ENCODE measurements at places on chromosomes 2 and 18. TPM values are rescaled to one million over a fixed set of nuclear protein-coding genes. Genes with fewer than 3 reads are reported as not detected.

- H3K4me1 ChIP-seq: peaks cover 3% of the 10 kb centered on the region
- no peak overlapping the region for H3K4me3 ChIP-seq
- DNase-seq: no peak
- H3K27me3 ChIP-seq: no peaks in the 10 kb centered on the region
Observed at GRCh38 chr2:191637182-191638078, 40.5 kb upstream of the NABP1 start.

DNA sequence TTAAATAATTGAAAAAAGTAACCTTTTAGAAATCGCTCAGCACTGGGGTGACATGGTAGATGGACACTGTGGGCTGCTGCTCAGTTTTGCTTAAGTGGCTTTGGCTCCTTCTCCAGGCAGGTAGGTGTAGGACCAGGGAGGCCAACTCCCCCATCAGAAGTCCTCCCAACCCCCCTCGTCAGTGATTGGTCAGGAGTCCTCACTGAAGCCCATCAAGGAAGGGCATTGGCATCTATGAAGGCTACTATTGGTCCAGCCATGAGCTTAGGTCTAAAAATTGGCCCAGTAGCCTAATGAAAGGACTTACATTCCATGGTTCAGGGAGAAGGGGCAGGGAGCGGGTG, 34.7 kb downstream of the ST3GAL5 start:
- no peak overlapping the region for H3K4me3 ChIP-seq
- no peaks in the 10 kb centered on the region for H3K27me3 ChIP-seq
- peaks cover 3% of the 10 kb centered on the region for H3K4me1 ChIP-seq
- H3K36me3 ChIP-seq: no peaks in the 10 kb centered on the region

The FN1 gene
- 289 TPM for total RNA-seq

DNA sequence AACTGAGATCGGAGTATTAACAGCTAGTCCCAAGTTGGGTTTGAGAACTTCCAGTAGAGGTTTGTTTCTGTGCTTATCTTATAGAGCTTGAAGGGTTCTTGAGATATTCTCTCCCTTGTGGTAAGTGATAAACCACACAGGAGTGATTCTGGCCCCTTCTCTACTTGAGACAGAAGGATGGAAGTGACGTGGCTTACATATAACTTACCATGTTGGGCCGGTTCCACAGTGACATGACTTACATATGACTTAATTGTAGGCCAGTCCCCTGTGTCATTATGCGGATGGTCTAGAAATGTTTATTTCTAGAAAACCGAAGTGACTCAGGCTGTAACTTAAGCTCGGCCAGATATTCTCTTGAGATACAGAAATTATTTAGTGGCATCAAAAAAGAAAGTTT, 62.7 kb downstream of the TRAPPC12 start:
- H3K27me3 ChIP-seq: no peaks in the 10 kb centered on the region
- no peaks in the 10 kb centered on the region for H3K4me1 ChIP-seq
- peaks cover 26% of the 10 kb centered on the region for H3K36me3 ChIP-seq
- no peak overlapping the region for H3K27ac ChIP-seq
- no peak overlapping the region for H3K4me3 ChIP-seq

The DNAJC5G gene
- not detected for total RNA-seq

GRCh38 chr2:242034138-242034537, 164.6 kb downstream of the RTP5 start:
- H3K27me3 ChIP-seq: no peaks in the 10 kb centered on the region
- DNase-seq: no peak
- no peak overlapping the region for H3K27ac ChIP-seq
- H3K36me3 ChIP-seq: no peaks in the 10 kb centered on the region
- no peaks in the 10 kb centered on the region for H3K4me1 ChIP-seq

DNA sequence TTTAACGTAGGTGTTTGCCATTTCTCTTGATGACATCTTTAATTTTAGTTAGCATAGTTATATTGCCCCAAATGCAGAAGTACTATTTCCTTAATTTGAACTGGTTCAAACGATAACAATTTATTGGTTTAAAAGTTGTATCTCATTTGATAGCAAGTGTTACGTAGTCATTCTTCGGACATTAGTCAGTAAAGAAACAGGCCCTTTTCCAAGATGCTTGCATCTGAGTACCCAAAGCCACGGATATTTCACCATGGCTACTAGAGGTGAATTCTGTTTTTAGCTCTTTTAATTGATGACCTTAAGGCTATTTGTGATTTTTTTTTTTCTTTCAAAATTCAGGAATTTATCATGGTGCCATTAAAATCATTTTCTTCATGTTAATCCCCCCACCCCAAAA, 32.1 kb downstream of the GLS start:
- H3K27ac ChIP-seq: no peak overlapping the region
- peaks cover 15% of the 10 kb centered on the region for H3K36me3 ChIP-seq
- H3K27me3 ChIP-seq: no peaks in the 10 kb centered on the region
- no peak overlapping the region for H3K4me3 ChIP-seq

DNA sequence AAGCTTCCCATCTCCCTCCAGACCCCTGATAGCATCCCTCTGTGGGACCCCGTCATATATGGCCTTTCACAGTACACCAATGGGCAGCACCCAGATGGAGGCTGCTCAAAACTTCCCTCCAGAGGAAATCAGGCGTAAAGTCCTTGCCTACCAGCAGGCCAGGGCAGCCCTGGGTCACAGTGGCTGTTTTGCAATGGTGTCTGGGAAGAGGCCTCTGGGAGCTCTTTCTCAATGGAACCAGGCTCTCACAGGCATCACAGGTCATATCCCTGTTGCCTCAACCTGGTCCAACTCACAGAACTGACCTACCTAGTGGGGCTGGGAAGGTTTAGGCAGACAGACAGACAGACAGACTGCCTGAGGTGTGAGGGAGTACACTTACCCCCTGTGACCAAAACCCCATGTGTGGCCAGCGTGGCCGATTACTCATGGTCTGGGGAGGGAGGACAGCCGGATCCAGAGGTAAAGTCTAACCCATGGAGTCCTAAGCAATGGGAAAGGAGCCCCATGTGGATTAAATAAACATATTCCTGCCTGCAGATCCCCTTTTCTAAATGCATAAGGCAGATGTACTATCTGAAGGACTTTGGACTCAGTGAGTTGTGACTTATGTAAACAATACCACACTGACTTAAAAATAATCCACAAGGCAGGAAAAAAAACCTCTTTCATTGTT, 58.2 kb downstream of the BCL2L11 start:
- no peaks in the 10 kb centered on the region for H3K4me1 ChIP-seq
- H3K4me3 ChIP-seq: no peak overlapping the region
- no peak overlapping the region for H3K27ac ChIP-seq
- peak; percentile 23 for DNase-seq
- H3K27me3 ChIP-seq: no peaks in the 10 kb centered on the region
- H3K36me3 ChIP-seq: no peaks in the 10 kb centered on the region

The C2orf66 gene
- not detected for total RNA-seq

- H3K36me3 ChIP-seq: no peaks in the 10 kb centered on the region
- no peak overlapping the region for H3K4me3 ChIP-seq
- peaks cover 5% of the 10 kb centered on the region for H3K4me1 ChIP-seq
- no peaks in the 10 kb centered on the region for H3K27me3 ChIP-seq
- no peak overlapping the region for H3K27ac ChIP-seq
Observed at GRCh38 chr2:226511311-226511710, 288.3 kb downstream of the IRS1 start.

The GKN1 gene
- not detected for total RNA-seq

- H3K4me3 ChIP-seq: no peak overlapping the region
- no peaks in the 10 kb centered on the region for H3K36me3 ChIP-seq
- H3K4me1 ChIP-seq: no peaks in the 10 kb centered on the region
- no peak overlapping the region for H3K27ac ChIP-seq
Observed at GRCh38 chr18:31581498-31582197, 10.0 kb upstream of the TTR start.

GRCh38 chr2:46848447-46848846, 67.2 kb downstream of the MCFD2 start:
- H3K27ac ChIP-seq: peak overlapping the region; percentile 96
- no peak overlapping the region for H3K4me3 ChIP-seq
- peak; percentile 34 for DNase-seq
- peaks cover 49% of the 10 kb centered on the region for H3K4me1 ChIP-seq
- H3K36me3 ChIP-seq: no peaks in the 10 kb centered on the region

The NPAS2 gene
- total RNA-seq: 44.5 TPM

DNA sequence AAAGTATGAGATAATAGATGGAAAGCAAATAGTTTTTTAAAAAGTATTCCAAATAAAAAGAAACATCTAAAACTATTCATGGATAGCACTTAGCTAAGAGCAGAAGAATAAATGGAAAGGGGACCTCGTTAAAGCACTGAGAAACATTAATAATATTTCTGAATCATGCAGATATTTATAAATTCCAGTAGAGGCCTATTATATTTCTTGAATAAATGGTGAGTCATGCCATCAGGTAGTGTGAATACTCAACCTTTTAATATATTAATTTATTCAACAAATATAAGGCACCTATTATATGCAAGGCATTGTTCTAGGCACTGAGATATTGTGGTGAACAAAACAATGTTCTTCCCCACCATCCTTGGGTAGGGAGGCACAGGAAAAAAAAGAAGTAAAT, 53.8 kb downstream of the ICA1L start:
- DNase-seq: no peak
- H3K27me3 ChIP-seq: no peaks in the 10 kb centered on the region
- no peaks in the 10 kb centered on the region for H3K4me1 ChIP-seq
- H3K27ac ChIP-seq: no peak overlapping the region
- no peak overlapping the region for H3K4me3 ChIP-seq

DNA sequence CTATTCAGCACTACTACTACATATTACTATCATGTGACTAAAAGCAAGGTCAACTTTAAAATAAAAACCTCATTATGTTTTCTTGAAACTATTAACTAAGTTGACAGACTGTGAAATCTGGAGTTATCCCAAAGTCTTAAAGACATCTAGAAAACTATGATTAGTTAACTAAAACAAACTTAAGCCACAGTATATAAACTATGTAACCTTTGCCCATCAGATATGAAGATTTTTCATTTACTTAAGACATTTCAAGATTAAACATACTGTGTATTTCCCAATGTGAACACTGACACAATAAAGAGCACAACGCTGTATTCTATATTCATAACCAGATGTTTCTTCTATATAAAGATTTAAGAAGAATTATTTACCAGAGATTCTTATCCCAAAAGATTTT, 33.5 kb upstream of the CACNB4 start:
- H3K27ac ChIP-seq: no peak overlapping the region
- H3K4me1 ChIP-seq: no peaks in the 10 kb centered on the region
- H3K27me3 ChIP-seq: no peaks in the 10 kb centered on the region
- no peak overlapping the region for H3K4me3 ChIP-seq
- H3K36me3 ChIP-seq: no peaks in the 10 kb centered on the region
- no peak for DNase-seq

DNA sequence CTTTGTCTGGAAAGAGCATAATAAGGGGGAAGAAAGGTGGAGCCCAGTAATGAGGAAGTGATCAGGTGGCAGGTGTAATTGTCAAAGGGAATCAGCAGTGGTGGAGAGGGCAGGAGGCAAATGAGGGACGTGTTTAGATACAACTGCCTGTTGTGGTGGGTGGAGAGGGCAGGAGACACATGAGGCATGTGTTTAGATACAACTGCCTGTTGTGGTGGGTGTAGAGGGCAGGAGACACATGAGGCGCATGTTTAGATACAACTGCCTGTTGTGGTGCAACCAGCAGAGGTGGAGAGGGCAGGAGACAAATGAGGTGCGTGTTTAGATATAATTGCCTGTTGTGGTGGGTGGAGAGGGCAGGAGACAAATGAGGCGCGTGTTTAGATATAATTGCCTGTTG, 173.1 kb downstream of the ANKRD30B start:
- no peak overlapping the region for H3K27ac ChIP-seq
- no peak overlapping the region for H3K4me3 ChIP-seq
- no peak for DNase-seq
- H3K4me1 ChIP-seq: peaks cover 3% of the 10 kb centered on the region
- H3K36me3 ChIP-seq: no peaks in the 10 kb centered on the region

DNA sequence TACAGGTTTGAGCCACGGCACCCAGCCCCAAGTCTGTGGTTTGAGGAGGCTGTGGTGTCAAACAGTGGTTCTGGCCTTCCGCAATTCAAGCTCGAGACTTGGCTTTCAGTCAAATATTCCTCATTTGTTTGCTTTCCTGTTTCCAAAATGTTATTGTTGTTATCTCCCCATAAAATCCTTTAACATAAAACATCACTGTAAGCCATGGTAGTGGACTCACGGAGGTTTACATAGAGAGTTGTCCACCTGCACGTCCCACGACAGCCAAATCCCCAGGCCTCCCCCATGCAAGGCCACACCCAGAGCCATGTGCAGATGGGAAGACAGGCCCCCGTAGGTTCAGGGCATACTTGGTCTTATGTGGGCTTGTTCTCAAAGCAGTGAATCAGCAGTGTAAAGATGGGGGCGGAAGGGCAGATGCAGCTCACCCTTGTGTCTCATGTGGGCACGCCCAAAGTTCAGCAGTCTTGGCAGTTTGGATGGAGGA, 18.9 kb upstream of the ST3GAL5 start:
- no peak overlapping the region for H3K27ac ChIP-seq
- DNase-seq: no peak
- H3K4me3 ChIP-seq: no peak overlapping the region
- H3K4me1 ChIP-seq: no peaks in the 10 kb centered on the region
- no peaks in the 10 kb centered on the region for H3K36me3 ChIP-seq

GRCh38 chr2:235894839-235895238, 273.3 kb downstream of the GBX2 start:
- H3K36me3 ChIP-seq: no peaks in the 10 kb centered on the region
- no peak overlapping the region for H3K27ac ChIP-seq
- H3K27me3 ChIP-seq: no peaks in the 10 kb centered on the region

DNA sequence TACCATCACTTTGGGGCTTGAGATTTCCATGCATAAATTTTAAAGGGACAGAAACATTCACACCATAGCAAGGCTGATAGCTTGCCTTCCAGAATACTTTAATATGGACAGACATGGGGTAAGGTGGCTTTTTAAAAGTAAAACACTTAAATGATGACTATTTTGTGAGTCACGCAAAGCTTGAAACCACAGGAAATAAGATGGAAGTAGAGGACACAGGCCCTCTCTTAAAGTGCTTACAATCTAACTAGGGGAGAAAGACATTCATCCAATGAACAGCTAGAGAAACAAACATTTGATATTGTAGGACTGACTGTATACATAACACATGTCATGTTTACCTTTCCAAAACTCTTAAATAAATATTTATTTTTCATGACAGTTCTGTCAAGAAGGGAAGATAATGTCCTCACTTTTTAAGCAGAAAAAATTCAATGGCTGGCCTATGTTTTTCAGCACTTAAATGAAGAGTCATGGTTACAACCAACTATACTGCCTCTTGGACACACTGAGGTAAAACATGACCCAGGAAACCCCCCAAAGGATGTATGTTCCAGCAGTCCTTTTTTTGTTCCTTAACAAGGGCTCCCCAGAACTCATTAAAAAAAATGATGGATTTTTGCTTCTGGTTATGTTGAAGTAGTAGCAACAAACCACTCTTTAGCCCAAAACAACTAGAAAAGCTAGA, 120.0 kb upstream of the RBMS1 start:
- no peaks in the 10 kb centered on the region for H3K4me1 ChIP-seq
- DNase-seq: no peak
- no peaks in the 10 kb centered on the region for H3K36me3 ChIP-seq
- no peak overlapping the region for H3K4me3 ChIP-seq
- no peak overlapping the region for H3K27ac ChIP-seq
- no peaks in the 10 kb centered on the region for H3K27me3 ChIP-seq

GRCh38 chr18:11246495-11247300, 97.3 kb upstream of the PIEZO2 start:
- no peak overlapping the region for H3K4me3 ChIP-seq
- peaks cover 19% of the 10 kb centered on the region for H3K4me1 ChIP-seq
- H3K36me3 ChIP-seq: no peaks in the 10 kb centered on the region
- H3K27me3 ChIP-seq: no peaks in the 10 kb centered on the region

The PLEKHB2 gene
- total RNA-seq: 85.4 TPM

Measured in kidney (tissue), 22 donors.